ENCODE measurements at places on chromosomes 3 and 15.

DNA sequence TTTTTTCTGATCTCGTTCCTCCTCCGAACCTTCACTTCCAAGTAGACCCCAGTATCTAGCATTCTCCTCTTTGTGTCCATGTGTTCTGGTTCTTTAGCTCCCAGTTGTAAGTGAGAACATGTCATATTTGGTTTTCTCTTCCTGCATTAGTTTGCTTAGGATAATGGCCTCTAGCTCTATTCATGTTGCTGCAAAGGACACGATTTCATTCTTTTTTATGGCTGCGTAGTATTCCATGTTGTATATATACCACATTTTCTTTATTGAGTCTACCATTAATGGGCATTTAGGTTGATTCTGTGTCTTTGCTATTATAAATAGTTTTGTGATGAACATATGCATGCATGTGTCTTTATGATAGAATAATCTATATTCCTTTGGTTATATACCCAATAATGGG lies 30.2 kb upstream of the MME start:
- DNase-seq: no peak

DNA sequence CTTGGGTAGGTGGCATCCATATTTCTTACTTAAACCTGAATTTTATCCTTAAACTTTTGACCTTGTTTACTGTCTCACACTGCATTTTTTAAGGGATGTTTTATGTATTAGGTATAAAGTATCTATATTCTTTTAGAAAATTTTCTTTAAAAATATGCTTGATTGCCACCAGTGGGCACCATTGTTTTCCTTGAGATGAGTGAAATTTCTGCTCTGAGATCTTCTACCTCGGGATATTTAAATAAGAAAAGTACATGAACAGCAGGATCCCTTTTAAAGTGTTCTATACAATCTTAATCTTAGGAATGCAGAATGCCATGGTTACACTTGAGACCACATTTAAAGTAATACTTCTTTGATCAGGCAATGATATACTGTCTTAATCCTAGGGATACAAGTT lies 108.7 kb downstream of the SLMAP start:
- DNase-seq: no peak

DNA sequence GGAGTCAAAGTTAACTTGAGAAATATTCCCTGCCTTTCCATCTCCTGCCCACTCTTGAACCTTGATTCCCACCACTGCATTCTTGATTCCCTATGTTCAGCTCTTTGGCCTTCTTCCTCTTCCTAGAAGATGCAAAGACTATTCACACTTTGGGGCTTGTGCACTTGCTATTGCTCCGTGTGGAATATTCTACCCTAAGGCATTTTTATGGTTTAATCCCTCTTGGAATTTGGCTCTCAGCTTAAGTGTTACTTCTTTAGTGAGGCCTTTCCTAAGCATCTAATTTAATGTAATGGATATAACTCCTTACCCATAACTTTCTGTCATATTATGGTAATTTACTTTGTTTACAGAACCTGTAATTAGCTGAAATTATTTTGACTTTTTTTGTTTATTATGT lies 318.9 kb upstream of the COL8A1 start:
- no peak for DNase-seq

DNA sequence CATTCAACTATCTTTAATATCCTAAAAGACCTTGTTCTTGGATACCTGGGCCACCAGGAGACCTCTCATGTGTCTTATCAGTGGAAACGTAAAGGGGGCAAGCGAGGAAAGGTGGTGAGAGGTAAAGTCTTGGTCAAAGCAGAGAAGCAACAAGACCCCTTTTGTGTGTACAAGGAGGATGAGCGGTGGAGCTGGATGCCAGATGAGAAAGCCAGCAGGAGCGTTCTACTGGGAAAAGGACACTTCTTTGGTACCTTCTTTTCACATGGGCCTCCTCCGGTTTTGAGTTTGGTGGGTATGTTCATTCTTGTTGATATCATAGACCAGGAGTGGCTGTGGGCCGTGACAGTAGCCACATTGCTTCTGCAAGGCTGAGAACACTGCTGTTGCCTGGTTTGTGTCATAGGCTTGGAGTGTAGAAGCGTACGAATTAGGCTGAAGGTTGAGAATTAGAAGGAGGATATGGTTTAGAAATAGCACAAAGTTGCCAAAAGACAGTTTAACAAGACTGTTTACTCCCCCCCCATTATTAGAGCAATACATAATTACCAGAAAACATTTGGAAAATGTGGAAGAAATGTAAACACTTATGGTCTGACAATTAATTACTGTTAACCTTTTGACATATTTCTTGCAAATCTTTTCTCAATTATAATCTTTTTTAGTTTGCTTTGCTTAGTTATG lies 46.8 kb upstream of the VILL start:
- DNase-seq: no peak

DNA sequence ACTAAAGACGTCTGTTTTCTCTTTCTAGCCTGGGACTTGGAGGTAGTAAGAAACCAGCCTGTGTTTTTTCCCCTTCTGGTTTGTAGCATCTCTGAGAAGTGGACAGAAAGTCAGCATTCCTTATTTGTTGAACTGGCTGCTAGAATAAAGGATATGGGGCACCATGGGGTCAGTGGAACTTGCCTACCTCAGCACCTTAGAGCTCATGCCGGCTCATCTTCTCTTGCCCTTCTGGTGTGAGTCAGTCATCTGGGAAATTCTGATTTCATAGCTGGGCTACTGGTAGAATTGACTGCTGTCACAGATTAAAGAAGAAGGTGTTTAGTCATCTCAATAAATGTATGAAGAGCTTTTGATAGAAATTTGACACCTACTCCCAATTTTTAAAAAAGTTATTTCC lies 202.7 kb upstream of the TOPAZ1 start:
- DNase-seq: no peak

GRCh38 chr3:180594631-180595558 lies 7.1 kb upstream of the TTC14 start:
- DNase-seq: no peak

GRCh38 chr3:149512073-149512782 lies 37.7 kb downstream of the TM4SF4 start:
- peak; percentile 68 for DNase-seq

GRCh38 chr3:44865272-44866035 lies 3.7 kb downstream of the TMEM42 start:
- no peak for DNase-seq

- DNase-seq: no peak
Measured at GRCh38 chr3:9754678-9755077, 4.9 kb downstream of the OGG1 start.

- DNase-seq: no peak
Measured at GRCh38 chr15:57614241-57614640, 22.5 kb downstream of the MYZAP start.

DNA sequence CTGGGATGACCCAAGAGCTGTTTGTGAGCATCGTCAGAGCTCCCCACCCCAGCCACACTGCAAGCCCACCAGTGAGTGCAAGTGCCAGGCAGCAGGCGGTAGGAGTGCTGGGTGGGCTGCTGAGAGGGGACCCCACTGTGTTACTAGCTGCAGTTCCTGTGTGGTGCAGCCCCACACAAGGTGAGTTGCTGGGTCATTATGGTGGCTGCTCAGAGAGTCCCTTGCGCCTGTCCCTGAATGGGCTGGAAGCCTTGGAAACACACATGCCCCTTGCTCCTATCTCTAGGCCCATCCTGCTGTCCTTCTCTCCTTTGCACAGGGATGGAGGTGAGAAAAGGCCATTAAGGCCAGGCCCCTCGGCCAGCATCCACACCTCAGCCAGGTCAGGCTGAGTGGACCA lies 83.7 kb downstream of the SEC22A start:
- no peak for DNase-seq

- no peak for DNase-seq
Measured at GRCh38 chr3:55959471-55960080, 472.5 kb upstream of the WNT5A start.

DNA sequence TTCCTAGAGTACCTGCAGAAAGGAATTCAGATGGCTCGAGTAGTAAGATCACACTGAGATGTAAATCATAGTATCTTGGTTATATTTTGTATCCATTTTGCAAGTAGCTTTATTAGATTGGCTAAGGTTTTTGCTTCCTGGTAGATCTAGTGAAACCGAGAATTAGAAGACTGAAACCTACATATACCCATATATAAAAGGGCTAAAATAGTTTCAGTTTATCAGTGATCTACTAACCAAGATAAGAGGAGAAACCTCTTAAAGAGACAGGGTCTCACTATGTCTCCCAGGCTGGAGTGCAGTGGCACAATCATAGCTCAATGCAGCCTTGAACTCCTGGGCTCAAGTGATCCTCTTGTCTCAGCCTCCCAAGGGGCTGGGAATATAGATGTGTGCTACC lies 135.3 kb downstream of the PCCB start:
- no peak for DNase-seq

DNA sequence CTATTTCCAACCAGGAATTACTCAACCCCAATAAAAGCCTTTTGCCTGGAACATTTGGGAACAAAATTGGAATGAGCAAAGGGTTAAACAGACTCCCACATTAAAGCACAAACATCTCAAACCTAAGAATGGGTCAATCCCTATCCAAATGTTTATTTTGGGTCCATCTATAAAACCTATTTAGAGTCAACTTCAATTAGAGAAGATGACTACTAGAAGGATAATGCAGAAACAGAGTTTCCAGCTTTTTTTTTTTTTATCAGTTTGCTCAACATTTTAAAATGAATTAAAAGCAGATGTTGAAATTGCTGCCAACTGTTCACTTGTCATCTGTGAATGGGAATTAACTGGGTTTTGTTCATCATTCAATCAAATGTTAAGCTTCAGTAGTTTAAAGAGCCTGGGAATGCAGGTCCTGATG lies 4.1 kb upstream of the TBC1D23 start:
- no peak for DNase-seq

GRCh38 chr15:39191871-39192291 lies 389.0 kb upstream of the THBS1 start:
- no peak for DNase-seq

- DNase-seq: no peak
Measured at GRCh38 chr15:49848282-49848724, 227.5 kb downstream of the DTWD1 start.

DNA sequence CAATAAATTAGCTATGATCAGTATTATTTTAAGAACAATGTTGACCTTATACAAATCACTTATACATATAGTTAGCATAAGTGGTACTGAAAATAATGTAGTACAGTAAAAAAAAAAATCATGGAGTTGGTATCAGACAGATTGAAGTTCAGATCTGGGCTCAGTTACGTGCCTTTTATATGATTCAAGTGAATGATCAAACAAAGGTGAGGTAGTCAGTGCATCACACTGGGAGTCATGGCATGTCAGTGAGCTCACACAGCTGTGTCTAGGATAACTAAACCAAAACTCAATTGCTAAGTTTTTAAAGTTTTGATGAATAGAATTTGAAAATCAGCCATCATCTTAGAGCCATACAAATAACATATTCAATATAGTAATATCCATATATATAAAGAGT lies 11.2 kb upstream of the CCR8 start:
- no peak for DNase-seq

- DNase-seq: peak; percentile 57
Measured at GRCh38 chr3:13013994-13014754, 59.1 kb downstream of the IQSEC1 start.

GRCh38 chr15:31216215-31216911 lies 110.3 kb upstream of the KLF13 start:
- DNase-seq: peak; percentile 98

GRCh38 chr3:45605534-45605933 lies 11.0 kb downstream of the LIMD1 start:
- no peak for DNase-seq

DNA sequence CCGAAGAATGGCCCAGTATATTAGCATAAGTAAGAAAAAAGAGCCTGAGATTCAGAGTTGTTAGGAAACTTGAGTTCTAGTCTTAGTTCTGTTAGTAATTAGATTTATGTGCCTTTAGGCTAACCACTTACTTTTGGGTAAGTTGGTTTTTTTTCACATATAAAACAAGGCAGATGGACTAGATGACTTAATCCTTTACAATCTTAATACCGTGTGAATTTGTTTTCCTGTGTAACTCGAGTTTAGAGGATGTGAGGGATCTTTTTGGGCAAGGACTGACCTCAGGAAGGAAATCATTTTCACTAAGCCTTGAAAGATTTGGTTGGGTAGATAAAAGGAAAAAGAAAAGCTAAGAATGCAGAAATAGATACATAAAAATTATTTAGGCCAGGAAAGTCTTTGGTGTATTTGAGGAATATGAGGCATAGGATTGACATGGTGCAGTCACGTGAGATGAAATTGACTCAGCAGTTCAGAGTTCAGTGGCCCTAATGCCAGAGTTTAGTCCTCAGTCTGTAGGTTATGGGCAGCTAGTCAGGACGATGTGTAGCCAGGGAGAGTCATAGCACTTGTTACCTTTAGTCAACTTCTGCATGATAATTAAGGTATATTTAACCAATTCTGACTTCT lies 34.6 kb downstream of the PAK2 start:
- DNase-seq: peak; percentile 63

- no peak for DNase-seq
Measured at GRCh38 chr3:19346759-19347158, 198.4 kb downstream of the KCNH8 start.

- no peak for DNase-seq
Measured at GRCh38 chr3:134039161-134039862, 9.6 kb upstream of the SLCO2A1 start.

DNA sequence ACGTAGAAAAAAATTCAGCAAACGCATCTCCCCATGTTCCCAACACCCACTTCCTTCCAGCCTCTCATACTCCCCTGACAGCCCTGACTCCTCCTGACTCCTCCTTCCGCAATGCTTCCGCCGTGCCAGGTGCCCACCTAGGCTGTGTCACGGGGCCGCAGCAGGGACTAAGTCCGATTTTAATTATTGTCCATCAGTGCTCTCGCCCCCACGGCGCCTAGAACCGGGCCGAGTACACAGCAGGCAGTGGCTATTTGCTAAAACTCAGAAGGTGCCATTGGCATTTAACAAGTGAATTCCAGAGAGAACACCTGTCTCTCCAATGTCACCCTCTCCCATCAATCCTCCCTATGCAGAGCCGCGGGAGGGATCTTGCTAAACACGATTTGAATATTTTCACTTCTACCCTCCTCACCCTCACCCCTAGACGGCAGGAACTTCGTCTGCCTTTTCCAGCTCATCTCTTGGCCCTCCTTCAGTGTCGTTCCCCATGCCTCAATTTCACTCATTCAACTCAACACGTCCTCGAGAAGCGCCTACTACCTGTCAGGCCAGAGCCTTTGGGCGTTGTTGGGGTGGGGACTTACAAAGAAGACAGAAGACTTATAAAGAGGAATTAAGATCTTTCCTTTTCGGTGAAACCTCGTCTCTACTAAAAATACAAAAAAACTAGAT lies 11.5 kb upstream of the SHF start:
- DNase-seq: no peak

GRCh38 chr3:148221303-148221702 lies 476.4 kb upstream of the AGTR1 start:
- no peak for DNase-seq

GRCh38 chr3:114213627-114214541 lies 23.5 kb downstream of the ZNF80 start:
- DNase-seq: no peak

DNA sequence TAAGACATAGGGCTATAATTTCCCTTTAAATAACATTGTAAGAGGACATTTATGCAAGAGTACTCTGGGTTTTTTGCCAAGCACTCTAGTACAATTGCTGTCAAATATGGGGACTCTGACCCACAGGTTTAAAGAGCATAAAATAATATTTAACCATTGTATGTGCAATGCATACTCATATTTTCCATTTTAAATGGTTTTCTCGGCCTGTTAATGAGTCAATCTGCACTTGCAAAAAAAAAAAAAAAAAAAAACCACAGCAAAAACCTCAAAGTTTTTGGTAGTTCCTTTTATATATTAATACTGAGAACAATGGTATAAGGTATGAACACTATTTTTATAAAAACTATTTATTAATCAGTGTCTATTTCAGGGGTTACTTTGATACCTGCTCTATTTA lies 304.0 kb upstream of the CBLB start:
- no peak for DNase-seq

All from right lobe of liver (tissue), 6 donors.